Left renal pelvis (tissue), 4 donors: ENCODE measurements at places on chromosomes 5 and 9.

GRCh38 chr9:105331160-105331559 is 86.7 kb downstream of the SLC44A1 start:
- DNase-seq = no peak

GRCh38 chr9:123637945-123638634 is 282.1 kb downstream of the CRB2 start:
- DNase-seq = no peak

GRCh38 chr5:39371367-39371635 is 7.0 kb upstream of the C9 start:
- DNase-seq = no peak

GRCh38 chr5:131165119-131165727 is at the start of gene HINT1:
Gene HINT1, minus strand, starts transcription at chr5:131165256. Its CDS starts 51 bp downstream, at chr5:131165205.
- peak; percentile 82 for DNase-seq

DNA sequence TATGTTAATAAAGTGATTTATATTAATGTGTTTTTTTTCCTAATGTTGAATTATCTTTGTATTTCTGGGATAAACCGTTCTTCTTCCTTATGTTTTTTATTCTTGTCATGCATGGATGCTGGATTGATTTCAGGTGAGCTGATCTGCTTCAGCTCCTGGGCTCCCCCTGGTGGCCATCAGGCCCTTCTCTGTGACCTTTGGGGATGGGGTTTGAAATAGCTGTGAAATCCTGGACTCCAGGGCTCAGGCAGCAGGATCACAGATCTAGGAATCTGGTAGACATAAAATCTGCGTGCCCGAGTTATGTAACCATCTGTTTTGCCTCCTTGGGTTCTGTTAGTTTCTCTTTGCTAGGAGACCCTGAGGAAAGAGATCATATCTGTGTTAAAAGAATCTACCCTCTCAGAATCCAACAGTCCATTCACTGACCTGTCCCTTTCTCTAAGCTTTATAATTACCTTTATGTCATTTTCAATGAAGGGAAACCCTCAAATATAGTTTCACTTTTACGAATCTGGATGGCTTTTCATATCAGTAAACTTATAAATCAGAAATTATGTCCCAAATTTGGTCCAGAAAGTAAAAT is 12.2 kb upstream of the OR13J1 start:
- peak; percentile 55 for DNase-seq

GRCh38 chr5:168027007-168027406 is 264.4 kb upstream of the WWC1 start:
- no peak for DNase-seq

DNA sequence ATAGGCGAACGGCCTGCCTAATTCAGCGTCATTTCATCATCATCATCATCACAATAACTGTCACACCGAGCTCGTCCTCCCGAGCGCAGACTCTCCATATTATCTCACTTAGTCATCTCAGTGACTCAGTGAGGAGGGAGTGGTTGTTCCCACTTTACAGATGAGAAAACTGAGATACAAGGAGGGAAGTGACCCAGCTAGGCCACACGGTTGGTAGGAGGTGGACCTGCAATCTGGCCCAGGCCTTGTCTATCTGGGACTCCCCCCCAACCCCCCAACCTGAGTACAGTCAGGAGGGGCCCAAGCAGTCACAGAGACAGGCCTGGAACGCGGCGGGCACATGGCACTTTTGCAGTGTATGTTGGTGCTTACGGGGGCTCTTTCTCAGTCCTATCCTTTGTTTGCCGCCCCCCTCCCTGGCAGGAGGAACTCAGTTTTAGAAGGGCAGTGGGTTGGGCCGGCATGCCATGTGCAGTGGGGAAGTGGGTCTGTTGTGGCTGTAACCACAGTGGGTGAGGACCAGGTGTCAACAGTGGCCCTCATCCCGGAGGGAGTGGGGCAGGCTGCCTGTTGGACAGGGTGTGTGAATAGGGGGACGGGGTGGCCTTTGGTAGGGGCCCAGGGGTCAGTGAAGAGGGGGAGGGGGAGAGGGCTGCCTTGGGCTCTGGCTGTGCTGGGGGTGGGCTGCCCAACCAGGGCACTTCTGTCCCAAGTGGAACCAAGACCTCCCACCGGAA is 1.7 kb upstream of the RXRA start:
- DNase-seq = no peak

DNA sequence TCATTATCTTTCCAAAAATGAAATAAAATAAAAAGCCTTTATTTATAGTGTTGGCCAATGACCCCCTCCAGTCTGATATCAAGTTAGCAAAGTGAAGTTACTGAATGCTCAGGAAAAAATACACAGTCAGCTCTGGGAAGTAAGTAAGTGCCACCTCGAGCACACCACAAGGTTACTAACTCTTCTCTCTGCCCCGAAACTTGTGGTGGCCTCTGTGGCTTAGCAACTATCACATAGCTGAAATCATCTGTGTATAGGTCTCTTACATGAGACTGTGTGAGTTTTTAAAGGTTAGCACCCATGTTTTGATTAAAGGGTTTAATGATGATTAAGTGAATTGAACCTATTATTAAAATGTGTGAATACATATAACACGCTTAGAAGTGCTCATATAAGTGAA is 161.4 kb upstream of the KLF4 start:
- DNase-seq = no peak

DNA sequence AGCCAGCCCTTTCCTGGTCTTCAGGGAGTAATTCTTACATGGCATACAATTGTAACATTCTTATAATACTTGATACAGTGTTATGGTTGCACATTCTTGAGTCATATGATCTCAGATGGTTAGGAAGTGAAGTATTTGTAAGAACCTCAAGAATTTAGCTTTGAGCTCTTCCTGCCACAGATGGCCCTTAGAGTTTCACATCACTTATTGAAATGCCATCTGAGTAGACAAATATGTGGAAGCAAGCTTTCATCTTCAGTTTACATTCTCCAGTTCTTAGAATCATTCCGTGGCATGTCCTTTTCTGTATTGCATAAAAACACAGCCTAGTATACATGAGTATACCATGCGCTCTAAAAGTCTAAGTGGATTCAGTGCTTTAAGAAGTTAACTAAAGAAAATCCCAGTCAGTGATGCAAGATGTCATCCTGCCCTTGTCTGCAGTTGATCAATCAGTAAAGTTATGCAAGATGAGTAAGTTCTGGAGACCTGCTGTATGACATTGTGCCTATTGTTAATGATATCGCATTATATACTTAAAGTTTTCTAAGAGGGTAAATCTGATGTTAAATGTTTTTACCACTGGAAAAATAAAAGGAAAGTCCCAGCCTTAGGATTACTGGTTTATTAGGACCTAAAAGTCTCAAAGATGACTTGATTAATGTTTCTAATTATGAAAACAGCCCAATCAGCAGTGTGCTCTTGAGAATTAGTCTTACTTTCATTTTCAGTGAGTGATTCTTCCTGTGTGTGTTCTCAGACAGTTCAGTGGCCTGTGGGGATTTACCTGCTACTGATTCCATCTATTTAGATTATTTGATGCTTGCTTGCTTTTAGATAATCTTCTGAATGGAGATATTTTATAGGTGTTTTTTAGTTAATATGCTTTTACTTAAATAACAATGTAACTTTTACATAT is 29.4 kb downstream of the RHOBTB3 start:
- no peak for DNase-seq

DNA sequence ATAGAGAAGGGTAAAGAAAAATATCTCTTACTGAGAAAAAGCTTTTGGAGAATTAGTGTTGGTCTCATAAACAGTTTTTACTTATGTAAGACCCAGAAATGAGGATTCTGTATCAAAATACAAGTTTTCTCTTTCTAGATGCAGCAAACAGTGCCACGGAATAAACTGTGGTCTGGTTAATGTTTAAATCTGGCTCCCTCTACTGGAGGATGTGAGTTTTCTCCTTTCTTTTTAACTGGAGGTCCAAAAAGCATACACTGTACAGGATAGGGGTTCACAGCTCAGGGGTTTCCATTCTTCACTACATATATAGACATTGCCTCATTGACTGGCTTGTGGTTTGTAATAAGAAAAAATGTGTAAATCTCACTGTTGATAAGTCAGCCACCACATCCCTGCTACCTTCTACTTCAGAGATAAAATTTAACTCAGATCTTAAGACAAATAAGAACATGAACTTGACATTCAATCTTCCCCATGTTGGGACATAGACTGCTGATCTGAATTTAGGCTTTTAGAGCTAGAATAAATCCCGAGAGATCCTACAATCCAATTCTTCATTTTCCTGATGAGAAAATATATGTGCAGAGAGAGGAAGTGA is 98.9 kb downstream of the CFAP95 start:
- peak; percentile 19 for DNase-seq

GRCh38 chr5:83837265-83837907 is 116.7 kb upstream of the HAPLN1 start:
- no peak for DNase-seq

GRCh38 chr9:33185858-33186257 is 18.7 kb upstream of the B4GALT1 start:
- no peak for DNase-seq

- no peak for DNase-seq
Observed at GRCh38 chr9:4982721-4983482, 2.2 kb upstream of the JAK2 start.

DNA sequence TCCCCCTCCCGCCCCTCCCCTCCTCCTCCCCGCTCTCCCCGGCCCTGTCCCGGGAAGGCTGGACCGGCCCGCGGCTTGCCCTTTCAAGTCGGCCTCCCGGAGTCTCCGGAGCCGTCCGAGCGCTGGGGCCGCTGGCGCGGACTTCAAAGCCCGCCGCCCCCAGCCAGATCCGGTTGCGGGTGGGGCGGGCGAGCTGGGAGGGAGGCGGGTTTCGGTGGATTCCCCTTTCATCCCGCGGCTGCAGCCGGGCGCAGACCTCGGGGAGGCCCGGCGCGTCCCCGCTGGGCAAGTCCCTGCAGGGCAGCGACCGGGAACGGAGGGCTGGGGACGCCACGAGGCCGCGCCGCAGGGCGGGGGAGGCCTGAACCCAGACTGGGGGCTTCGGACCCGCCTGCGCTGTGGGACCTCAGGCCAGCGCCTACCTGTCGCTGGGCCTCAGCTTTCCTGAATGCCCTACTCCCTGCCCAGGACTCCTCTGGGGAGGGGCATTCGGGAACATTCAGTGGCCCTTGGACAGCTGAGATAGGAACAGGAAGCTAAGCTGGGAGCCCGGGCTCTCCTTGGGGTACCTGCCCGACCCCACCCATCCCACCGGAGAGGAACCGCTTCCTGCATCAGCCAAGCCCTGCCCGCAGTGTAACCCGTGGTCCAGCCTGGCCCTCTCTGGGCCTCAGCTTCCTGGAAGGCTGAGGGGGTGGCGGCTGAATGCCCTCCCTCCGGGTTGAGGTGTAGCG is 23.4 kb downstream of the C9orf50 start:
- no peak for DNase-seq

DNA sequence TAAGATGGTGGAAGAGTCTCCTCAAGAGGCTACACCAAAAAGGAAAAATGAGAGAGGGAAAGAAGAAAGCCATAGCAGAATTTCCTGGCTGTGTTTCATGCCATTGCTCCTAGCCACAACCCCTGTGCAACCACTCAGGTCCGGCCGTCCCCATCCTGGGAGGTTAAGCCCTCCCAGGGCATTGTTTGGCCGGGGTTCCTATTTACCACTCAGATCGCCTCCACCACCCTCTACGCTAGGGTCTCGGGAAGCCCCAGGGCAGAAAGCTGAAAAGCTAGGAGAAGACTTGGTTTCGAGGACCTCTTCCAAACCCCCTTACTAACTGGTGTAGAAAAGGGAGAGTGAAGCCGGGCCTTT is 715 bp downstream of the RC3H2 start:
- peak; percentile 39 for DNase-seq

DNA sequence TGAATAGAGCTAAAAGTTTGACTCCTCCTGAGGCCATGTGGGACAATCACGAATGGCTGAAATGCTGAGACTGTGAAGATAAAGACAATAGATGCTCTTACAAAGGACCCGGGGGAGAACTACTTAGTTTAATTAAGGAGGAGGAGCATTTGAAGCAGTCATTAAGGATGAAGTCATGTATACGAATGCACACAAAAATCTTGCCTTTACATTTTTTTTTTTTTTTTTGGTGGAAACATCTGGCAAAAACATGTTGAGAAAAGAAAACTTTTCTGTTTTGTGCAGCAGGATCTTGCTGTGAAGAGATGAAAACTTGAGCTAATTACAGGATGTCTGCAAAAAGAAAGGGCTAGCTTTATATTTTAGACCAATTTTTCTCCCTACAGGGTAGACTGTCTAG is 42.3 kb upstream of the NR3C1 start:
- no peak for DNase-seq

GRCh38 chr5:22554475-22554874 is 298.7 kb downstream of the CDH12 start:
- no peak for DNase-seq

- no peak for DNase-seq
Observed at GRCh38 chr9:124684169-124684568, 86.9 kb downstream of the NR6A1 start.

- no peak for DNase-seq
Observed at GRCh38 chr5:144198386-144198785, 27.7 kb downstream of the KCTD16 start.

DNA sequence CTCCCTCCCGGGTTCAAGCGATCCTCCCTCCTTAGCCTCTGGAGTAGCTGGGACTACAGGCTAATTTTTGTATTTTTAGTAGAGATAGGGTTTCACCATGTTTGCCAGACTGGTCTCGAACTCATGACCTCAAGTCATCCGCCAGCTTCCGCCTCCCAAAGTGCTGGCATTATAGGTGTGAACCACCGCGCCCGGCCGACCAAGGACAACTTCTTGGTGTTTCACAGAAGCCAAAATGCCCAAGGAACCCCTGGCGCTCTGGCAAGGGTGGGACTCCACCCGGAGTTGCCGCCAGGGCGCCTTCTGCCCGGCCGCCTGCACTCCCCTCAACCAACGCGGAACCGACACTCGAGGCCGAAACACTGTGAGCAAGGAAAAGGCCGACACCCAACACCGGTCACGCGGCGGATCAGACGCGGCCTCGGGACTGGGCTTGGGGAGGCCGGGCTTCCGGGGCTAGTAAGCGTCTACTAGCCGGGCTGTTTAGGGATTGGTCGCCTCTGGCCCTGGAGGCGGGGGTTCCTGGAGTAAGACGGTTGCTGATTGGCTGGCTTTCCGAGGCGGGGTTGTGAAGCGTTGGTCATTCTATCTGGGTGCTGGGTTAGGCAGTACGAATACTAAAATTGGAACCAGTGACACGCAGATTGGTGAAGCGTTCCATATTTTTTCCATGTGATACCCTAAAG is 7.7 kb upstream of the CFAP157 start:
- DNase-seq = peak; percentile 89

DNA sequence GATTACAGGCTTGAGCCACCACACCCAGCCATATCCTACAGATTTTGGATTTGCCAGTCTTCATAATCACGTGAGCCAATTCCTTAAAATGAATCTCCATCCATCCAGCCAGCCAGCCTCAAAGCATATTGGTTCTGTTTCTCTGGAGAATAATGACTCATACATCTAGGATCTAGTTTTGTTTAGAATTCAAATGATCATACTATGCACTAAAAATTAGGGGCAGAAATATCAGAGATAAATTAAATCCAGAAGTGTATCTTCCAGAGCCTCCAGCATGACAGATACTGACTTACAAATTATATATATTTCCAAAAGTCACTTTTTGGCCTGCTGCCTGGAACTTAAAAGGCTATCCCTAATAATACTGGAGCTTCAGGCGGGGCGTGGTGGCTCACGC is 119.1 kb upstream of the NR5A1 start:
- no peak for DNase-seq
